NCI-H1436 (cell line): ENCODE measurements at places on chromosomes 12 and 14.

DNA sequence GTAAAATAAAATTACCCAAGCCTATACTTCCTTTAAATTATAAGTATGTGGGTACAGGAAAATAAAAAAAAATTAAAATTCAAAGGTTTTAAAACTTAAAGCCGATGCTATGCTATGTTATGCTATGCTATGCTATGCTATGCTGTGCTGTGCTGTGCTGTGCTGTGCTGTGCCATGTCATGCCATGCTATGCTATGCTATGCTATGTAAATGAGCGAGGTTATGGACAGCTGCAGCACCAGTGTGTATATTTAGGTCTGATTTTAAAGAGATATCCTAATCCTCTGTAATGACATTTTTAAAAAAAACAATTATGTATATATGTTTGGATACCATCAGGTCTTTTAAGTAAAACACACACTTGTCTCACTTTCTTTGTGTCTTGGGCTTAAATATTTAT is 1822.0 kb upstream of the SEL1L start:
- DNase-seq, result no peak

DNA sequence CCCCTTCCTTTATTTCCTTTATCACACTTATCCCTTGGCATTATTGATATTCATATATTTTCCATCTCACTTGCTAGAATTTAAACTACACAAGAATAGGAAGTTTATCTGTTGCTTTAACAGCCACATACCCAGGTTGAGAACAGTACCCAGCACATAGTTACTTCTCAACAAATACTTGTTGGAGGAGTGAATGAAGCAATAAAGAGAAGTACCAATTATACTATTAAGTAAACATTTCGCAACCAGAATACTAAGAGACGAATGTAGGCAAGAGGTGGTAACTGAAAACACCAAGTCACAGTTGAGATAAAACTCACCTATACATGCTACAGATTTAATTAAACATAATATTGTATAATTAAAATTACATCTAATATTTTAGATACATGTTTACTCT is 110.9 kb downstream of the FSCB start:
- DNase-seq, result no peak

DNA sequence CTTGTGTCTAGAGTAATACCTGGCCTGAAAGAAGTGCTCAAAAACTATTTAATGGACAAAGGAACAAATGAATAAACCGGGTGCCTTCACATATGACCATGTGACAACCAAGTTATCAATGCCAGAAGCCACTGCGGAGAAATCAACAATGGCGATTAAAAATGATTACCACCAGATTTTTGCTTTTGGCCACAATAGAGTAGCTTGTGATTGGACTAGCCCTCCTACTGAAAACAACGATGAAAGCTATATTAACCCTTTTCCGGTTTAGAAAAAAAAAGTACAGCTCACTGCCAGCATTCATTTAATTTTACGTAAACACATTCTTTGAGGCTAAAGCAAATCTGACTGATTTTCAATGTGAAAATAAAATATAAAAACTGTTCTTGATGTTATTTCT is 41.6 kb upstream of the TTC7B start:
- DNase-seq, result no peak

GRCh38 chr12:95240556-95240955 is 22.9 kb downstream of the VEZT start:
- DNase-seq, result no peak

GRCh38 chr14:55798406-55798805 is 218.4 kb downstream of the KTN1 start:
- no peak for DNase-seq

DNA sequence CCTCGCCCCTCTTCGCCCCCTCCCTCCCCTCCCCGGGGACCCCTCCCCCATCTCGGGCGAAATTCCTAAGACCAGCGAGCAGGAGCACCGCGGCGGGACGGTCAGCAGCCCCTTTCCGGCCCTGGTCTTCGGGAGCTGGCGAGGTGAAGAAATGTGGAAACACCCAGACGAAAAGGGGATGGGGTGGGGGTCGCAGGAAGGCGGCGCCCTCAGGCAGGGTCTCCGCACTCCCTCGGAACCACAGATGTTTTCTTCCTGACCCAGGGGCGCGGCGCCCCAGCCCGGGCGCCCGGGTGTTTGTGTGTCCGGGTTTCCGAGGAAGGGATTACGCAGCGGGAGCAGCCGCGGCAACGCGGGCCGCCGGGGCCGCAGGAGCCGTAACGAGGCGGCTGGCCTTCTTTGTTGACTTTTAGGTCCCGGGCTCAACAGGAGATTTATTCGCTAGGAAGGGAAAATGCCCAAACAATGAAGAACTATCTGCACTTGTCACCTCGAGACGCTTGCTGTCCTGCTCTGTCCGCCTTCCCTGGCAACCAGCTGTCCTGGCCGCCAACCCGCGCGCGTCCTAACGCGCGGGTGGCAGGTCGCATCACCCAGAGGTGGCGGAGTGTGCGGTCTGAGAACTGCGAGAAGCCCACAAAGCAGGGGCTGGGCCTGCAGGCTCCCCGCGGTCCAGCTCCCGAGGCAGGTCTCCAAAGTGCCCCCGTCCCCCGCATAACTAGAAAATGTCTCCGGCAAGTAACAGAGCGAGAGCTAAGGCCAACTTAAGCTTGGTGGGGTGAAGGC is 7.0 kb downstream of the FOXA1 start:
- DNase-seq, result no peak

DNA sequence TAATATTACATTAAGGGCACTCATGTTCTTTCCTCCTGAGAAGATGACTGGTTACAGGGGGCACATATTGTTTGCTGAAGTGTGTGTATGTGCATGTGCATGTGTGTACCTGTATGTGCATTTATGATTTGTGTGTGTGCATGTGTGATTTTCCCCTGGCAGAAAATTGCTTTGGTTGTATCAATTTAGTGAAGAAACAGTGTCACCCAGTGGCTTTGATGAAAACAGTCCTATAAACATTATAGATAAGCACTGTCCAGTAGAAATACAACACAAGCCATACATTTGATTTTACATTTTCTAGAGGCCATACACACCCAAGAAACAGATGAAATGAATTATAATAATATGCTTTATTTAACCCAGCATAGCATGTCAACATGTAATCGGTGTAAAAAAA is 8.6 kb downstream of the PDE3A start:
- DNase-seq, result peak; percentile 23

DNA sequence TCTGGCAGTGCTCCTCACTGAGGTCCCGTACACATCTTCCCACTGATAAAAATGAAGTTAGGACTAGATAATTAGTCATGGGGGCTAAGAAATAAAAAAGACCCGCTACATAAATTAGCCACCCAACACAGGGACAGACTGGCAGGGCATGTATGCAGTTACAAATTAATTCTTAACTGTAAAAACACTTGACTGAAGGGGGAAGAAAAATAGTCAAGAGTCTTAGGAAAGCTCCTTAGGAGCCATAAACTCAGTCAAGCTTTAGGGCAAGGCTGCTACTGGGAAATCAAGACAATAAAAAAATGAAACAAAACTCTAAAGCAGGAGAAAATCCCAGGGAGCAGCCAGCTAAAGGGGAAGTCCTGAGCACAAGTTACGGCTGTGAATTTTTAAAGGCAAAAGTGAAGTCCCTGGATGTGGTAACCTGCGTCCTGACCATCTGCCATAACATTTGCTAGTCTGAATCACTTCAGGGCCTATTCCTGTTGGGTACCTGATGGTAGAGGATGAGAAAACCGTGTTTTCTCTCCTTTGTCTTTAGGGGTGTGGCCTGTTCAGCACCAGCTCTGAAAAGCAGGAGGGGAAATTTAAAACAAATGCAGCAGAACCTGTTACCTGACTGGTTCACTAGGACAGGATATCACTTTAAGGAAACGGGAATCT is 7.5 kb upstream of the NPFF start:
- no peak for DNase-seq
